ENCODE measurements at places on chromosomes 1 and 21.

- DNase-seq: no peak
Observed at GRCh38 chr1:89429062-89429461, 65.2 kb downstream of the GBP6 start.

- peak; percentile 69 for DNase-seq
Observed at GRCh38 chr1:146036241-146036964, 14.9 kb upstream of the HJV start.

DNA sequence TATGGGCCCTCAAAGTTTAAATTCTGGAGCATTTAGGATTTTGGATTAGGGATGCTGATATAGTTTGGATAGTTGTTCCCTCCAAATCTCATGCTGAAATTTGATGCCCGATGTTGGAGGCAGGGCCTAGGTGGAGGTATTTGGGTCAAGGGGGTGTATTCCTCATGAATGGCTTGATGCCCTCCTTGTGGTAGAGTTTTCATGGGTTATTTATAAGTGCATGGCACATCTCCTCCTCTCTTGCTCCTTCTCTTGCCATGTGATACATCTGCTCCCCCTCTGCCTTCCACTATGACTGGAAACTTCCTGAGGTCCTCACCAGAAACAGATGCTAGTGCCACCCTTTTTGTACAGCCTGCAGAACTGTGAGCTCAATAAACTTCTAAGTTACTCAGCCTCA is 17.5 kb upstream of the NKAIN1 start:
- no peak for DNase-seq

DNA sequence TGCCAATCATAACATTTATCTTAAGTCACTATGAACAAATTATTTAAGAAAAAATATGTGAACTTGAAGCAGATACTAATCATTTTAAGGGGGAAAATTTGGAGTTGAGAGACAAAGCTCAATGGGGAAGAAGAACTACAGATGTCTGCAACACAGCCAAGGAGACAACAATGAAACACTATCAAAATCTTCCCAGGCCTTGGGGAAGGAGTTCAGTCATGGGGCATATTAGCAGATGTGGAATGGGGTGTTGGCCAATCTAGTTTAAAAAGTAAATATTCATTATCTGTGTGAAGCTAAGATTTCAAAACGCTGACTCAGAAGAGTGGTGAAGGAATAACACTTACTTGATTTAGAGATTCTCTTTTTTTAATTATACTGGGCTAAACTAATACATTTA is 671.6 kb upstream of the ZP4 start:
- peak; percentile 41 for DNase-seq

GRCh38 chr1:107662971-107663370 is 302.0 kb downstream of the VAV3 start:
- peak; percentile 41 for DNase-seq

- no peak for DNase-seq
Observed at GRCh38 chr1:165960881-165961280, 133.5 kb downstream of the UCK2 start.

DNA sequence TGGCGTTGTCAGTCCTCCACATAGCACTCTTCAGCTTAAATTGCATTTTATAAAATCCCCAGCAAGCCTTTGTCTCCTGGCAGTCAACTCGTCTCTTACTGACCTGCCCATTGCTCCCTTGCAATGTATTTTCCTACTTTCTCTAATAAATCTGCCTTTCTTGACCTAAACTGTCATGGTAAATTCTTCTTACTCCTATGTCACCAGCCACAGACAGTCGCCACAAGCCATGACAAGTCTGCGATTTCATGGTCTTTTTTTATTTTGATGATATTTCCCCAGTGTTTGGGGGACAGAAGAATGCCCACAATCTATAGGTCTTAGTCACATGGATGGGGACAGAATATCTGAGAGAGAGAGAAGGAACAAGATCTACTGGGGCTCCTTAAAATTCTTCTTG is 8.4 kb downstream of the IFNAR2 start:
- no peak for DNase-seq

DNA sequence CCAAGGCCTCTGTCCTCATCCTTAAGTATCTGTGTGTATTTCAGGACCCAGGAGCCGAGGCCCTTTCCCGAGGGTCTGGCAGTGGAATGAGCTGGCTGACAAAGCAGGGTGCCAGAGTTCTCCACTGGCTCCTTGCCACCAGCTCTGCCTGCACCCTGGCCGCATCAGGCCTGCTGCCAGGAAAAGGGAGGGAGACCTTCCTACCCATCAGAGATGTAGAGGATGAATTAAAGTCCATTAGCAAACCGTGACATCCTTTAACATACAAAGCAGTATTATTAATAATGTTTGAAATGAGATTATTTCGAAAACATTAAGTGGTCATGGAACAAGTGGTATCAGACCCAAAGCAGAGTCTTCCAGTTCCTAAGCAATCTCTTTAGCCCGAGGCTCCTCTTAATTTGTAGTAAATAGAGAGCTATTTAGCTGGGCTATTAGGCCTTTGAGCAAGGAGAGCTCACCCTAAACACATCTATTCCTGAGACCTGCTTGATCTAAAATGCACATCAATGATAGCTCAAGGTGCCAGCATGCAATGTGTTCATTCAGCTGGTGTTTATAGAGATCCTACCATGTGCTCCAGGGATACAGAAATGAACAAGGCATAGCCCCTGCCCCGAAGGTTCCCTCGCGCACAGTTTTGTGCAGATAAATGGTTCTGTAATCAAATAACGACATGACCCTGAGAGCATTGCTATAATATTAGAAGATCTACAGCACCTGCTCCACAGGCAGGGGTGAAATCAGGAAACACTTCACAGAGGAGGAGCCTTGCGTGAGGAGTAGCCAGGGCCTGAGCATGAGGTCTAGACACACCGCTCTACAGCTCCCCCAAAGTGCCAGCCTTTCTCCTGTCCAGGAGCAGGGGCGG is 44.0 kb downstream of the FAM163A start:
- no peak for DNase-seq

- peak; percentile 77 for DNase-seq
Observed at GRCh38 chr1:9129266-9130041, 552 bp upstream of the GPR157 start.

- peak; percentile 89 for DNase-seq
Observed at GRCh38 chr1:162878000-162878596, 17.1 kb upstream of the CCDC190 start.

DNA sequence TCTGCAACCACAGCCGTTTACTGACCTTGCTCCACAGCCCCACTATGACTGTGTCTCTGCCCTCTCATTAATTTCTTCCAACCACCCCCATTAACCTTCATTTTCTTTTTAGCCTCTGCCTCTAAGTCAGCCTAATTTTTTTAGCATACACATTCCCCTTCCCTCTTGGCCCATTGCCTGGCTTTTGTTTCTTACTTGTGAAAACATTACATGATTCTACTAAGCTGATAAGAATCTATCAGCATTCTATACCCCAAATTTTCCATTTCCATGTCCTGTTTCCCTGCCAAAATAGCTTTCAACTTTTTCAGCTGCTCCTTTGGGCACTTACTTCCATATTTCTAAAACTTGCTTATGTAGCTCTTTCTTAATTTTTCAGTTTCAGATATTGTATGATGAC is 79.8 kb downstream of the PCP4 start:
- no peak for DNase-seq

- DNase-seq: peak; percentile 31
Observed at GRCh38 chr1:178345238-178345637, 151.5 kb downstream of the CLEC20A start.

GRCh38 chr1:247431643-247432042 is 15.7 kb downstream of the NLRP3 start:
- no peak for DNase-seq

DNA sequence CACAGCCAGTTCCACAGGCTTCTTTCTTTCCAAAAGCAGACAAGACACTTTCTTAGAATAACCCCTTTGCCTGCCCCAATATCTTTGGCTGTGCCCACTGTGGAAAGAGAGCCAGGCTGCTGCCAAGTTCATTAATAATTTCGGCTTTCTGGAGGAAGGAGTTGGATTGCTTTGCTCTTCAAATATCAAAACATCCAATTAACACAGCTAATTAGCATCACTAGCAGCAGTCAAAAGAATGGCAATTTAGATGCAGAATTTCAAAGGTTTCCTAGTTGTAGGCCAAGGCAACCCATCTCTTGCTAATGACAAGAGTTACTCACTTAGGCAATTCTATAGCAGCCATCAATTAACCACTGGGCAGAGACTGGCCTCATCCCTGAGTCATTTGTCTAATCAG is 91.0 kb upstream of the SPATA6 start:
- DNase-seq: no peak

- no peak for DNase-seq
Observed at GRCh38 chr1:34825455-34826091, 32.8 kb downstream of the GJA4 start.

- no peak for DNase-seq
Observed at GRCh38 chr1:224543453-224543852, 72.7 kb upstream of the CNIH3 start.

- peak; percentile 46 for DNase-seq
Observed at GRCh38 chr1:22053861-22054770, 1.6 kb downstream of the CDC42 start.

GRCh38 chr1:21497466-21498061 is 11.7 kb upstream of the ALPL start:
- no peak for DNase-seq

- no peak for DNase-seq
Observed at GRCh38 chr1:86646256-86646655, 58.1 kb upstream of the SH3GLB1 start.

DNA sequence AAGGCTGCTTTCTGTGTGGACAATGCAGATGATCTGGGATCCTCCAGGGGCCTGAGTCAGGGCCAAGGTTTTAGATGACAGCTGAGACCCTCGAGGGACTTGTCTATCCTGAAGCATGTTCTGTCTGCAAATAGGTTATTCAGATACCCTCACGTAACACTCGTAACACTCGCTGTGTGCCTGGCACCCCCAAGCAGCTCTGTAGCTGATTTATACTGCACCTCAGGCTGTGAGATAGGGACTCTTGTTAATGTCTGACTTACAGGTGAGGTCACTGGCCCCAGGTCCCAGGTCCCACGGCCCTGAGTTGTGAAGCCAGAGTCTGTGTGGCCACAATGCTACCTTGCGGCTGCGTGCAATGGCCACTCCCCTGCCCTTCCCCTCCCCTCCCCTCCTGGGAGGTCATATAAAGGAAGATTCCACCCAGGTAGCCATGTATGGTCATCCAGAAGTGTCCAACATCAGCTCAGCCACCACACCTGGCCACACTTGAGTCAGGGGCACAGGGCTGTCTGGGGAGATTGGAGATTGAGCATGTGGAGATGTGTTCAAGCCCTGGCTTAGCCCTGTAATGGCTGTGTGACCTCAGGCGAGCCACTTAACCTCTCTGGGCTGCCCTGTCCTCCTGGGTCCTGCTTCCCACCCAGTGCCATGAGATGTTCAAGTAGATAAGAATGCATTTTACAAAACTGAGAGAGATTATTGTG is 687.7 kb downstream of the MATN1 start:
- no peak for DNase-seq

DNA sequence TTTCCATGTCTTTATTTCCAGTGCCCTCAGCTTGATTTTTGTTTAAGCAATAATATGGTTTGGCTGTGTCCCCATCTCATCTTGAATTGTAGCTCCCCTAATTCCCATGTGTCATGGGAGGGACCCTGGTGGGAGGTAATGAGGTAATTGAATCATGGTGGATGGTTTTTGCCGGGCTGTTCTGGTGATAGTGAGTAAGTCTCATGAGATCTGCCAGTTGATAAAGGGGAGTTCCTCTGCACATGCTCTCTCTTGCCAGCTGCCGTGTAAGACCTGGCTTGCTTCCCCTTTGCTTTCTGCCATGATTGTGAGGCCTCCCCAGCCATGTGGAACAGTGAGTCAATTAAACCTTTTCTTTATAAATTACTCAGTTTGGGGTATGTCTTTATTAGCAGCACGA is 559.6 kb upstream of the ADAMTS5 start:
- DNase-seq: no peak

- DNase-seq: peak; percentile 20
Observed at GRCh38 chr1:243315455-243315854, 59.6 kb downstream of the SDCCAG8 start.

- DNase-seq: no peak
Observed at GRCh38 chr1:171252482-171252881, 4.2 kb downstream of the FMO1 start.

GRCh38 chr1:157084720-157085119 is 14.9 kb downstream of the ETV3L start:
- no peak for DNase-seq

DNA sequence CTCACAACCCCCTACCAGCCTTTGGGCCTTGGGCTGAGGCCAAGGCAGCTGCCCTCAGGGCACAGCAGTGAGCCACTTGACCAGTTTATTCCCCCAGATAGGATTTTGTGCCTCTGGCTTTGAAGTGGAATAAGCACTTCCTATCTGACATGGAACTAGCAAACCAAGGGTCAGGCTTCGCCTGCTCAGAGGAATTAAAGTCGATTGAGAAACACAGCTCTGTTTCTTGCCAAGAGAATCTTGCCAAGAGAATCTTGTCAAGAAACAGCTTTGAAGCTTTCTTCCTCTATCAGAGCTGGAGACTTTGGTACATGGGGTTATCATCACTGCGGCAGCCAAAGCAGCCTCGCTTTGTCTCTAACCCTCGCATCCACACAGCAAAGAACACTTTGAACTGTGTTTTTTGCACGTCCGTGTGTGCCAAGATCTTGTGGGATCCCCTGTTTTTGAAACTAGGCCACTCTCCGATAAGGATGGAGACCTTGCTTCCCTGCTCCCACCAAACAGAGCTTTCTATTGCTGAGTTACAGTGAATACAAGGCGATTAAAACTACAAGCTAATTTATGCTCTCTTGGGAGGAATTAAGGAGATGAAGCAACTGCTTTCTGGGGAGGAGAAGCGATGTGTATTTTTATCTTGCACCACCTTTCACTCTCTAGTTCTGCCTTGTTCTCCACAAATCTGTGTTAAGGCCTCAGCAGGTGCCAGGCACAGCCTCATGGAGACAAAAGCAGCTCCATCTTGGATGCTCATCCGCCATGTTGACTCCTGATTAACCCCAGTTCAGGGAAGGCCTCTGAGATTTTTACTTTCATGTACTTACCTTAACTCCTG is 67.3 kb downstream of the RHOU start:
- DNase-seq: peak; percentile 67

DNA sequence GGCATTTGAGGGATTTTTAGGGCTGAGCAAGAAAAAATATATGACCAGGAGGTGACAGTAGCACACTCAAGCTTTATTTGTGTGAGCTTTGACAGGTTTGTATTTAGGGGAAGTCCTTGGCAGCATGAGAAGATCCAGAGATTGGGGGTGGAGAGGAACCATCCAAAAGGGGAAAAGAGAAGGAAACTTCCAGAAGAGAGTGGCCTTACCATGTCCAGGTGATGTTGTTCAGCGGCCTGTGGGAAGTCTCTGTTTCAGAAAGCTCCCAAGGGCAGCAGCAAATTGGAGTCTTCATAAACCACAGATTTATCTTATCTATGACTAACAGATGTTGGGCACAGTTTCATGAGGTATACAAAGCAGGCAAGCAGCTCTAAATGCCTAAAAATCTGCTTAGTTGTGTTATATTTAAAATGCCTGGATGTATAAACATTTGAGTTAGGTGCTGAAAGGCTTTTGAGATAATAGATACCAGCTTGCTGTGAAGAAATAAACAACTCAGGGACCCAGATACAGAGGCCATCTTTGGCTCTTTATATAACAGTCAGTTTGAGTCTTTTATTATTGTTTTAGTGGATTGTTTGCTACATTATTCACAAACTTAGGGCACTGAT is 21.2 kb upstream of the ADAR start:
- no peak for DNase-seq

- peak; percentile 24 for DNase-seq
Observed at GRCh38 chr1:93631626-93632365, 49.8 kb downstream of the BCAR3 start.
